Smooth muscle cell of the brain vasculature (primary cell): ENCODE measurements at places on chromosomes 5 and 9.

DNA sequence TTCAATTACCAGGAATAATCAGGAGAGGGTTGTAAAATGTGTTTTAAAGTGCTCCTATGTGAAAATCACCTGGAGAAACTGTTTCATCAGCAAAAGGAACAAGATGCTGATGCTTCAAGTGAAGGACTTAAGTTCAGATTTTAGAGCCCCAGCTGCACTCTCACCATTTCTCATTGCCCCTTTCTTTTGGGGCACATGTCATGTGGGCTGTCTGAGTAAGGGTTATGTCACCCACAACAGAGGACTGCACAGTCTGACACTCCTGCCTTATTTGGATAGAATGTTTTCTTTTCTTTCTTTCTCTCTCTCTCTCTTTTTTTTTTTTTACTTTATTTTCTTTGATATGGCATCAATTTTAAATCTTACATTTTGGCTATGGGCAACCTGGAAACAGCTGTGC is 204.1 kb upstream of the EFNA5 start:
- DNase-seq = no peak

- no peak for DNase-seq
Measured at GRCh38 chr5:116881921-116882531, 307.4 kb upstream of the SEMA6A start.

DNA sequence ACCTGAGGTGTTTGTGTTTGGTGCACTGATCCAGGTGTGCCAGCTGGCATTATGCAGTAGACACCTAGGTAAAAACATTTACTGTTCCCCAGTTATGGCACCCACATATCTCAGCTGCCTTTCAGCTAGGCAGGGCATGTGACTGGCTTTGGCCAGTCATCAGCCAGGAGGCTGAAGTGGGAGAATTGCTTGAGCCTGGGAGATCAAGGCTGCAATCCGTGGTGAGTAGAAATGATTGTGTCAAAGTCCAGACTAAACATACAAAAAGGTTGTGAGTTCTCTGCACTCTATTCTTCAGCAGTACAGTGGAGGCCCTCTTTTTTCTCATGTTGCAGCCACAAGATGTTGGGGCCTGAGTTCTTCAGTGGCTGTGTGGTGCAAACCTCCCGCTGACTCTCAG is 3.2 kb upstream of the FBLL1 start:
- DNase-seq = no peak

DNA sequence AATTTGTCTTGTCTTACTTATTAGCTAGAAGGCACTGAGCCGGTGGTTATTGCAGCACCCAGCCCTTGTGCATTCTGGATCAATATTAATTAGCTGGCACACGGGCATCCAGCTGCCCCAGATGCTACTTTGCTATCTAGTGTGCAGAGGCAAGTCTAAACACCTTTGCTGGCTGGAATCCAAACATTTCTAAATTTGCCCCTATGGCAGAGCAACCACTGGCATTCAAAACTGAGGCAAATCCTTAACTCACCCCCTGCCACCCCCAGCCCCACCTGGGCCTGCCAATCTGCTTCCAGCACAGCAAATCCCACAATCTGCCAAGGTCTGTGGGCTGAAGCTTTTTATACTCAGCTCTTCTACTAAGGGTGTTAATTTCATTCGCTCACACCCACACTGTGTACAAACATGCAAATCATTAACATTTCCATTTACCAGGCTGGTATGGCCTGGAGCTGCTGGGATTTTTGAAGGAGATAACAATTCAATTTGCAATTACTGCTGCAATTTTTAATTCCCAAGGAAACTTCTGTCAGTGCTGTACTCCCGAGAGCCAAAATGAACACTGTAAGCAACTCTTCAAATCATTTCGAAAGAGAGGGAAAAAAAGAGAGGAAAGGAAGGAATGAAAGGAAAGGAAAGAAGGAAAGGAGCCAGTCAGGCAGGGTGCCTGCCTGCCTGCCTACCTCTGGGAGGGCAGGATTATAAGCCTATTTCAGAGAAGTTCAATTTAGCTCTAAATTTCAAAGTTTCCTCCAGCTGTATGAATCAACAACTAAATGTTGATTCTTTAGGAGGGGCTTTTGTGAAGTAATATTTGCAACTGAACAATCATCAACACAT is 35.5 kb downstream of the RAPGEF1 start:
- no peak for DNase-seq

DNA sequence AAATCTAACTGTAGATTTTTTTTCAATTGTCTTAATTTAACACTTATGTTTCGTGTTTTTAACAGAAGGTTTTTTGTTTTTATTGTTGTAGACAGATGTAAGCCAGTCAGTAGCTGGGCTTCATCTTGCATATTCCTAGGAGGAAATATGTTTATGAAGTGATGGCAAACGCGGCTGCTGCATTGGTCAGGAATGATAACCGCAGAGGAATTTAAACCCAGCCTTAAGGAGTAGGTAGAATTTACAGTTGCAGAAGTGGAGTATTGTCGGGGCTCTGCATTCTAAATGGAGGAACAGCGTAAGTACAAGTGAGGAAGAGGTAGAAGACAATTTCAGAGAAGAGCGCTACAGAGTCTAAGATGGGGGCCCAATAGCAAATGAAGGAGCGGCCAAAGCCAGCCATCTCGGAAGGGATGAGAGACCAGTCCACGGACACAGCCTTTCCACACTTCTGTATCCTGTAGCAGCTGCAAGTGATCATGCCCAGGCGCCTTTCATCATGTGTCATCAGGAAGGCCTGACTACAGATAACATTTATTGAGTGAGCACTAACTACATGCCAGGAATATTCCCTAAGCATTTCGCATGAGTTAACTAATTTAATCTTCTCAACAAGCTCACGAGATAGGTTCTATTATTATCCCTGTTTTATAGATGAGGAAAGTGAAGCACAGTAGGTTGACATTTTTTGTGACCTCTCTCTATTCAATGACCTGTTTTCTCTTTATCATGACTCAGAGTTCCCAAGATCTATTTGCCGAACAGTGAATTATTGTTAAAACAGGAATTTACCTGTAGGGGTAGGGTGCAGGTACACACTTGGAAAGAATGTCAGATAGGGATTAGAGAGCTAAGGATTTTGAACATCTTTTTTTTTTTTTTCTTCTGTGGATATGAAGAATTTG is 38.1 kb downstream of the CMYA5 start:
- no peak for DNase-seq

DNA sequence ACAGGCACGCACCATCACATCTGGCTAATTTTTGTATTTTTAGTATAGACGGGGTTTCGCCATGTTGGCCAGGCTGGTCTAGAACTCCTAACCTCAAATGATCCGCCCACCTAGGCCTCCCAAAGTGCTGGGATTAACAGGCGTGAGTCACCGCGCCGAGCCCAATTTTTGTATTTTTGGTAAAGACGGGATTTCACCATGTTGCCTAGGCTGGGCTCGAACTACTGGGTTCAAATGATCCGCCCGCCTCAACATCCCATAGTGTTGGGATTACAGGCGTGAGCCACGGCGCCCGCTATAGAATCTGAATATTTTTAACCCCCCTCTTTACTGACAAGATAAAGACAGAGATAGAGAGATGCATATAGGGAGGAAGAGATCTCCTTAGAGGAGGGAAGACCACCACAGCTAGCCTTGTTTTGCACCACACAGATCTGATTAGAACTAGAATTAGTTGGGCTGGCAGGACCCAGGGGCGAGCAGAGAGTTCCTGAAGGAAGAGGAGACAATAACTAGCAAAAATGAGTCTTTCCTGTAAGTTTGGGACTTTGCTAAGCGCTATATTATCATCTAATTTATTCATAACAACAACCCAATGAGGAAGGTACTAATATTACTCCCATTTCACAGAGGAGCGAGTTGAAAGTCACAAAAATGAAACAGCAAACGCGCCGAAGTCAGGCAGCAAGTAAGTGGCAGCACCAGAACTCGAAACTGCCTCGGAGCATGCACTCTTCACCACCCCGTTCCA is 1.5 kb upstream of the ANKHD1 start:
- no peak for DNase-seq

- no peak for DNase-seq
Measured at GRCh38 chr9:109907400-109907799, 127.4 kb downstream of the PALM2AKAP2 start.

GRCh38 chr5:81146031-81146430 is 87.1 kb upstream of the CKMT2 start:
- DNase-seq = no peak

GRCh38 chr5:100584889-100585288 is 49.7 kb downstream of the FAM174A start:
- DNase-seq = no peak

- no peak for DNase-seq
Measured at GRCh38 chr5:122507581-122507980, 195.5 kb downstream of the SNCAIP start.

DNA sequence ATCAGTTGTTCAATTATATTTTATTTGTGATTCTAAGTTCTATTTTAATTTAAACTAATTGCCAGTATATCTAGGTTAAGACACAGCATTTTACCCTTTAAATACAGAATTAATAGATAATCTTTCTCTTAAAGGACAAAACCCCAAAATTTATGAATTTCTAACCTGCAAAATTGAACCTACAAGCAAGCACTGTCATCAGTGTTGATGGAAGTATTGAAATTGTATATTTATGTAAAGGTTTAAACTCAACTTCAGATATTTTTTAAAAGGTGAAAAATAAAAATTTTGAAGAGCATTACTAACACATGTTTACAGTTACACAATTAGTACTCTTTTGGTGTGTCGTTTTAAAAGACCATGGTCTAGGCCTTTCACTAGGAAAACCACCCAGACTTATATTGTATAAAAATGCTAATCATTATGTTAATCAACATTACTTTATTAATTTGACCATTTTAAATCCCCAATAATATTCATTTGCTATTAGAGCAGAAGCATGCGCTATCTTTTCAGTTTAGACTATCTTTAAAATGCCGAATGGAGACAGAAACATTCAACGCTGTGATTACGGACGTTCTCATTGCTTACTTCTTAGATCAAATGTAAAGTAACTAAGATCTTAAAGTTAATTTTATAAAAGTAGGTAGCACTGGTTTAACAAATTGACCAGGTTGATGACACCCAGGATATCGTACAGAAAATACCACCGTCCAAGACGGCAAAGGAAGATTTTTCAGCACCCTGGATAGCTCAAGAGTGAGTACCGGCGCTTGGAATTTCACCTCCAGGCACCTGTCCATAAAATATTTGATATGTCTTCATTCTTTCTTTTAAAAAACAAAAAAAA is 3.2 kb downstream of the OTP start:
- no peak for DNase-seq

GRCh38 chr9:76687861-76688391 is 76.3 kb upstream of the PCA3 start:
- DNase-seq = no peak

DNA sequence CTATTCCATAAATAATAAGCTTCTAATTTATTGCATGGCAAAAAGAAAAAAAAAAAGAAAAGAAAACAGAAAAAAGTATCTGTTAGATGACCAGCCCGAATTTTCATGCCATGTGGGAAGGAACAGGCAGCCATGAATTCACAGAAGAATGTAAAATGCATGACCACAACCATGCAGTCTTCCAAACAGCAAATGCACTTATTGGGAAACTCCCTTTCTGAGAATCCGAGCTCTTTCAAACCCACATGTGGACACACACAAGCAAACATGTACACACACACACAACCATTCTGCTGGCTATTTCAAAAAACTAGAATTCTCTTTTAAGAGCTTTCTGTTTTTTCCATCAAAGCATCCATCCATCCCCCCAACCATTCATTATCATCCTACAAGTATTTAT is 236.1 kb downstream of the DNAH5 start:
- no peak for DNase-seq

DNA sequence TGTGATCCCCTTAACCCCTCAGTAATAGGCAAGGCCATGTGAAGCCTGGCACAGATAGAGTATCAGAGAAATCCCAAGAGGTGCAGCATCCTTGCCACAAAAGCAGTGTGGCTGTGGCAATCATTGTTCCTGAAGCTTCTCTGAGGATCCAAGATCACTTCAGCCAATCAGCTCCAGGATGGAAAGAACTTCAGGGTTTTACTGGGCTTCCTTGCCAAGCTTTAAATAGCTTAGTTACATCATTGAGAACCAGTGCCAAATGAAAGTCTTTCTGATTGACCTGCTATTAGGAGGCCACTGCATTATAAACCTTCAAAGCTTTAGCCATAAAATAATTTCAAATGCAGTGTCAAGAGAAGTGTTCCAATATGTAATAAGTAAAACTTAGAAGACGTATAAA is 430.6 kb downstream of the PIK3R1 start:
- DNase-seq = no peak

DNA sequence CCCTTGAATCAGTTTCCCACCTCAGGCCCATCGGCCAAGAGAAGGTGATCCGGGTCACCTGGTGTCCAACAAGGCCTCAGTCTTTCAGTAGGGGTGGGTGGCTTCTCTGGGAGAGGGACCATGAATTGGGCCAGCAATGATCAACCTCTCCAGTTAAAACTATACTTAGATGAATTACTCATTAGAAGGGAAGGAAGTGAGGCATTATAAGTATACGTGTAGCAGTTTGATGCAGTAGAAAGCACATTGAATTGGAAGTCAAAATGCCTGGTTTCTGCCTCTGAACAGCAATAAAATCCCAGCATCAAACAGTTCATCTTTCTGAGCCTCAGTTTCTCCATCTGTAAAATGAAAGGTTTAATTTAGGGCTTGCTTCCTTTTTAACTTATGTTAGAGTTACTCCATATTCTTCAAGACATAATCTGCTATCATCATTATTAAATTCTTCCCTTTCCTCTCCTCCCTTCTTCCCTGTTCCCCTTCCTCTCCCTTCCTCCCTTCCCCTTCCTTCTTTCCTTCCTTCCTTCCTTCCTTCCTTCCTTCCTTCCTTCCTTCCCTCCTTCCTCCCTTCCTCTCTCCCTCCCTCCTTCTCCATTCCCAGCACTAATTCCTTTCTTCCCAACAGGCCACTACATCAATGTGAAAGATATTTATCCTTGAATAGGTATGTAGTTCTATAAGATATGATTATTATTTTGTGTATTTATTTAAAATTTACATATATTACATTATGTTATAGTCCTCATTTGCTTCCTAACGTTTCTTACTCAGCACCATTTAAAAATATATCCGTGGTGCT is 18.6 kb upstream of the TMEM174 start:
- DNase-seq = no peak
